Renal cortex interstitium (tissue), 15 donors: ENCODE measurements at places on chromosomes 2 and 18. TPM values are rescaled to one million over a fixed set of nuclear protein-coding genes. Genes with fewer than 3 reads are reported as not detected.

GRCh38 chr2:33634261-33634910 is 35.3 kb upstream of the FAM98A start:
- DNase-seq = no peak

GRCh38 chr2:71613953-71614925 is 160.9 kb downstream of the DYSF start:
- DNase-seq = no peak

- no peak for DNase-seq
Measured at GRCh38 chr2:184532551-184532950, 65.8 kb upstream of the ZNF804A start.

DNA sequence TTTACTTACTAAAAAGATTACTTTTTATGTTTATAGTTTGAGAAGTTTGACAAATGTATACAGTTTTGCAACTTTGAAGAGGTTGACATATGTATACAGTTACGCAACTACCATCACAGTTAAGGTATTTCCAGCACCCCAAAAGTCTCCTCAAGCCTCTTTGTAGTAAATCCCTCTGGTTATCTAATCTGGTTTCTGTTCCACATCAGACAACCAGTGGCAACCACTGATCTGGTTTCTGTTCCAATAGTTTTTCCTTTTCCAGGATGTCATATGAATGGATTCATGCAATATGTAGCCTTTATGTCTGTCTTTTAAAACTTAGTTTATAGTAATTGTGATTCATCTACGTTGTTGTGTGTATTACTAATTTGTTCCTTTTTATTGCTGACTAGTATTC is 23.5 kb downstream of the IFIH1 start:
- DNase-seq = no peak

DNA sequence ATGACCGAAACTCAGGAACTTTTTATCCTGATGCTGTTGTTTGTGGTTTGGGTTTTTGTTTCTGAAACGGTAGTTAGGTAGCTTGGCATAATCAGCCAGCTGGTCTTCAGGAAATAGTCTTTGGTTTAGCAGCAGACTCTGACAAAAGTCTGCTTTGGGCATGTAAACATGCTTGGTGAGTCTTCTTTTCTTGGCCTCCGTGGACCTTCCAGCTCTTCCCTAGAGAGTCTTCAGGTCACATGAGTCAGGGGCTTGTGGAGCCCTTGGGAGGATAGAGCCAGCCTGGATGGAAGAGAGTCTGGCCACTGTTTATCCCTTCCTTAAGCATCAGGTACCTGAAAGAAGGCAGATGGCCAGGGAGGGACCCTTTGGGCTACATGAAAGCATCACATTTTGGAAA is 154.5 kb downstream of the MGAT5 start:
- no peak for DNase-seq

Gene BOLL
- 0.06 TPM for polyA plus RNA-seq

Gene NEB
- 22.1 TPM for polyA plus RNA-seq

Gene LCT
- polyA plus RNA-seq = 0.05 TPM
